ENCODE measurements at places on chromosomes 1 and 21. TPM values are rescaled to one million over a fixed set of nuclear protein-coding genes. Genes with fewer than 3 reads are reported as not detected.

GBP1 gene
- polyA plus RNA-seq: 9.6 TPM

SV2A gene
- polyA plus RNA-seq: 4.3 TPM

ANKRD34A gene
- 0.63 TPM for polyA plus RNA-seq

MAP7D1 gene
- polyA plus RNA-seq: 52.8 TPM

CNN3 gene
- polyA plus RNA-seq: 203 TPM

CHD5 gene
- 0.38 TPM for polyA plus RNA-seq

All from aorta (tissue), 5 donors.